ENCODE measurements at places on chromosomes 7 and 10.

GRCh38 chr10:87976101-87976743 lies 112.8 kb downstream of the PTEN start:
- DNase-seq = no peak

DNA sequence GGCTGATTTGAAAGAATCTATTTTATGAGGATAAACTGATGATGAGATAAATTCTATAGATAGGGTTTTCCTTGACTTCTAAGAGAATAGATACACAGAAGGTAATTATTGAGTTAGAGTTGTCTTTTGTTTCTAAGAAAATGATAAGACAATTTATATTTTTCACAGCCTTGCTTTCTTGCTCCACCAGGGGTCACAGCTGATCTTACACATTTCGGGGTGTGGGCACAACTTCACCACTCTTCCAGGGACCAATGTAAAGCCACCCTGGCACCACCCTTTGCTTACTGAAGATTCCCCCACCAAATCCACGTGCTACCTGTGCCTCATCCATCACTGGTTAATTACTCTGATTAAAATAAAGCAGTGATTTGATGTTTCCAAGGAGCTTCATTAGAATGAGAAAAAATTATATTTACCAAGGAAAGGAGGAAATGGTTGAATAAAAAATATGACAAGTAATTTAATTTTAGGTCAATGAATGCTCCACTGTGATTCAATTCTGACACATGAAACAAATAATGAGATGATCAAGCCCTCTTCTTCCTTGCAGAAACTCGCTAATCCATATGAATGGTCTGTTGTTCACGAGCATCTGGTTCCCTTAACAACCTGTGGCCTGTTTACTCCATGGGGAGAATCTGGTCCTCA lies 177.3 kb upstream of the TNS3 start:
- DNase-seq = no peak

GRCh38 chr7:56105508-56105907 lies 768 bp downstream of the CHCHD2 start:
- DNase-seq = peak; percentile 7

DNA sequence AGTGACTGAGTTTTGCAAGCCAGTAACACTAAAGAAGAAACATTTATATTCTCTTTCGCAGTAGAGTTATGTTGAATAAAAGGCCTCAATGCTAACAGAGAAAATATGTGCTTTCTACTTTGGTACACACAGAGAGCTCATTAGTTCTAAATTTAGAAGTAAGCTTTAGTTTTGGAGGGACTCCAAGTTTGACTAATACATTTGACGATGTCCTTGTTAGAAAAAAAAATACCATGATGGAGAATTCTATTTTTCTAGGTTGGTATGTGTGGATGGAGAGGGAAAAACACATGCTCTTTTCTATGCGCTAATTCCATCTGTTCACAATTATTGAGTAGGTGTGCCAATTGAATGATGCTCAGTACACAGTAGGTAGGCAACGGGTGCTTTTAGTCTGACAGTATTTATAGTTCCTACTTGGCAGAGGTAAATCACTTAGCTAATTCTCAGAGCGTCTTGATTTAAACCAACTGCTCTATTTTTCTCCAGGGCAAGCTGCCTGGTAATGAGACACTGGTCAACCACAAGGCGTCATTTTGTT lies 327.2 kb upstream of the AKR1E2 start:
- DNase-seq = no peak

GRCh38 chr10:17023386-17024298 lies 106.0 kb downstream of the CUBN start:
- peak; percentile 76 for DNase-seq

All from effector CD4-positive, alpha-beta T cell (primary cell).